GM23338 (cell line): ENCODE measurements at places on chromosomes 5 and 9.

DNA sequence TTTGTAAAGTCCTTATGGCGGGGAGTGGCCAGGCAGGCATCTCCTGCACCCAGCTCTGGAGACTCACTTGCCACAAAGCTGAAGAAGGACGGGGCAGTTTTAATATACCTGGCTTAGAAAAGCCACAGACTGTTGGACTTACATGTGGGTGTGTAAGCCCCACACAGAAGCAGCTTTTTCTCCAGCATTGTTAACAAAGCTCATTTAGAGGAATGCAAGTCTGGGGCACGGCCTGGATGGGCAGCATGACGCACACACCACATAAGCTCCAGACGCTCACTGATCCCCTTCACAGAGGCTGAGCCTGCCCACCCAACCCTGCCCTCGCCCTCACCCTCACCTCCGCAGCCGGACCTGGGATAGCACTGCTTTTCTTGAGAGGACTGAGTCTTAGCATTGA lies 58.0 kb upstream of the PDE8B start:
- no peak for DNase-seq

- peak; percentile 61 for DNase-seq
These were observed 24.1 kb upstream of the PTGS1 start for GRCh38 chr9:122346478-122347347.

DNA sequence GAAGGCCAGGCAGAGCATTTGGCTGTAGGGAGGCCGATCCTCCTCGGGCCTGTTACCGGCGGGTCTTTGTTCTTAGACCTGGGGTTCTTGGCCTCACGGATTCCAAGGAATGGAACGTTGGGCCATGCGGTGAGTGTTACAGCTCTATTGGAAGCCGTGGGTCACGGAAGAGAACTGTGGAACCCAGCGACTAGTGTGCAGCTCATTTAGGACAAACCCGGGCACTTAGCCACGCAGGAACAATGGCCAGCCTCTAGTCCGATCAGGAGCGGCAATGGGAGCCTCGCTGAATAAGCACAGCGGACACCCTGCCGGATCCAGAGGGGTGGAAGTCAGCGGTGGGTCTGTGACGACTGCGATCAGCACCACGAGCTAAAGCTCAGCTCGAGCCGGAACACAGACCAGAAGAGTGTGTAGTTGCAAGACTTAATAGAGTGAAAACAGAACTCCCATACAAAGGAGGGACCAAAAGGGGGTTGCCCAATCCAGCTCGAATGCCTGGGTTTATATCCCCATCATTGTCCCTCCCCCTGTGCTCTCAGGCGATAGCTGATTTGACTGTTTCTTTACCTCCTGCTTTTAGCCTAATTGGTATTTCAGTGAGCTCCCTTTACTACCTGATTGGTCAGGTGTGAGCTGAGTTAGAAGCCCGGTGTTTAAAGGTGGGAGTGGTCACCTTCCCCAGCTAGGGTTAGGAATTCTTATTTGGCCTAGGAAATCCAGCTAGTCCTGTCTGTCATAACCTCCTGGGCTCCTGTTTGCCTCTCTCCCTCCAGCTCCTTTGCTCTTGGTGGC lies 53.7 kb upstream of the RPL26L1 start:
- DNase-seq: peak; percentile 30

DNA sequence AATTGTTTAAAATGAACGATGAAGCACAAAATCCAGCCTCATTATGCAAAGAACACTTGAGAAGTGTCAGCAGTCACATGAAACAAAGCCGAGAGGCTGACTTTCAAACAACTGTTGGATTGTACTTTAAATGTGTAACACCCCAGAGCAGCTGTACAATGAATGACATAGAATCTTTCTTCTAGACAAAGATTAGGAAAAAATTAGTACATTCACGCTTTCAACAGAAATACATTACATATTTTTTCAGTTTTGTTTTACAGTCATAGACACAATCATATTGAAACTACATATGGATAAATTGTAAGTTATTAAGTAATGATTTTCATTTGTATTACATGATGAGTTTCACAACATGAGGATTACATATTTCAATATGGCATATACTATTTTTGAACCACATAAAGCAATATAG lies 10.6 kb upstream of the AGXT2 start:
- DNase-seq: no peak

DNA sequence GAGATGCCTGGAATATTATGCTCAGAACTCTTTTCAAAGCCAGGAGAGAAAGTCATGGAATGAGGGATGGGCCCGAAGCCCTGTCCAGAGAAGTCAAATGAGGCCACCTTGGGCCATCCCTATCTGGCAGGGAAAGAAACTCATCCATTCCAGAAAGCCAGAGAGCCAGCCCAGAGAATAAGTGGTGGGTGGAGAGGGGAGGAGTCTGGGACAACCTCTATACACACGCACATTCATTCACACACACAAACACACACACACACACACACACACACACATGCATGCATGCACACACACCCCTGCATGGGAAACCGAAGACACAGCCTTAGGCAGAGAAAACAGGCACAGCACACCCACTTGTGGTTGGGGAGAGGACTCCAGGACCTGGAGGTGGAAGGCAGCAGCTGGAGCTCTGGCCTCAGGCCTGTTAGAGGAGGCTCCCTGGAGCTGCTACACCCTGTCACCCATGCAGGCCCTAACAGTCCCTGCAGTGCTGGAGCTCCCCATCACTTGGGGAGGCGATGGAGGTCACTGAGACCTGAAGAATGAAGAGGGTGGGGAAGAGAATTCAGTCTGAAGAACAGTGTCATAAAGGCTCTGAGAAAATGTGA lies 38.0 kb downstream of the TGFBI start:
- peak; percentile 21 for DNase-seq

GRCh38 chr5:59698207-59699178 lies 195.0 kb downstream of the PDE4D start:
- no peak for DNase-seq

GRCh38 chr5:55004729-55005128 lies 19.3 kb upstream of the GZMK start:
- no peak for DNase-seq

DNA sequence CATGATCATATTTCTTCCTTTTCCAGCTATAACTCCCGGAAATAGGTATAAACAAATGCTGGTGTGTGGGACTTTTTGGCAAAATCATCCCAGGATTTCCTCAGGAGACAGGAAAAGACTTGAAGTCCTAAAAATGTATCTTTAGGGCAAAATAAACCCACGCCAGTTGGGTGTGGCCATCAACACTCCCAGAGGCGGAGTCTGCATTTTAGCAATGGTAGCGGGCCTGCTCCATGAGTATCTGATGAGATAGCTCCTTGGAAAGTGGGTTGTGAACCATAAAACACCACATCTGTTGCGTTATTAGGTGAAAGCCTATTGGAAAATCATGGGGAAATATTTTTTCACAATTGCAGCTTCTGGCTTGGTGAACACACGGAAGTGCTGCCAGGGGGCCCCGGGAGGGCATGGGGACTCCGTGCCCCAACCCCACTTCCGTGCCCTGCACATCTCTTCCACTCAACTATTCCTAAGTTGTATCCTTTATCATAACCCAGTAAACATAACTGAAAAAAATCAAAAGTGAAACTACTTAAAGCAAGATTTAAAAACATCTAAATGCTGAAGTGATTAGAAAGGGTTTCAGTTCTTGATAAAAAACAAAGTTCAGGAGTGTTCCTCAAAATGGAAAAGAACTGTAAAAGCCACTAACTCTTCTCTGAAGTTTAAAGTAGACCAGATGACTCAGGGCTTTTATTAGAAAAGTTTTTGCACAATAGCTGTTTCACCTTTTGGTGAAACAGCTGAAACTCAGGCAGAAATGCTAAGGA lies 111.2 kb downstream of the LRRC70 start:
- no peak for DNase-seq

DNA sequence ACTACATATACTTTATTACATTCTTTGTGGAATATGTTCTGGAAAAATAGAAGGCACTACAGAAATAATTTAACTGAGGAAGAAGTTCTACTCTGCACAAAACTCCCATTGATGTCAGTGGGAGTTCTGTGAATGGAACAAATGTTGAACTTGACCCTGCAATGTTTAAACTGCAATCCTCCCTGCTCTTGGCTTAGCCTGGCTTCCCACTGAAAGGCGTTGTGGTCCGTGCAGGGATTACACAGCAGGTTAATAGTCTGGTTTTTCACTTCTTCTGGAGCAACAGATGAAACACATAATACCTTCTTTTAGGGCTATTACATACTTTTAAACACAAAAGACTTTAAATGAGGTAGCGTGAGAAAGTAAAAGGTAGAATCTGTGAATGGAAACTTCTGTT lies 12.9 kb upstream of the ERBIN start:
- no peak for DNase-seq

DNA sequence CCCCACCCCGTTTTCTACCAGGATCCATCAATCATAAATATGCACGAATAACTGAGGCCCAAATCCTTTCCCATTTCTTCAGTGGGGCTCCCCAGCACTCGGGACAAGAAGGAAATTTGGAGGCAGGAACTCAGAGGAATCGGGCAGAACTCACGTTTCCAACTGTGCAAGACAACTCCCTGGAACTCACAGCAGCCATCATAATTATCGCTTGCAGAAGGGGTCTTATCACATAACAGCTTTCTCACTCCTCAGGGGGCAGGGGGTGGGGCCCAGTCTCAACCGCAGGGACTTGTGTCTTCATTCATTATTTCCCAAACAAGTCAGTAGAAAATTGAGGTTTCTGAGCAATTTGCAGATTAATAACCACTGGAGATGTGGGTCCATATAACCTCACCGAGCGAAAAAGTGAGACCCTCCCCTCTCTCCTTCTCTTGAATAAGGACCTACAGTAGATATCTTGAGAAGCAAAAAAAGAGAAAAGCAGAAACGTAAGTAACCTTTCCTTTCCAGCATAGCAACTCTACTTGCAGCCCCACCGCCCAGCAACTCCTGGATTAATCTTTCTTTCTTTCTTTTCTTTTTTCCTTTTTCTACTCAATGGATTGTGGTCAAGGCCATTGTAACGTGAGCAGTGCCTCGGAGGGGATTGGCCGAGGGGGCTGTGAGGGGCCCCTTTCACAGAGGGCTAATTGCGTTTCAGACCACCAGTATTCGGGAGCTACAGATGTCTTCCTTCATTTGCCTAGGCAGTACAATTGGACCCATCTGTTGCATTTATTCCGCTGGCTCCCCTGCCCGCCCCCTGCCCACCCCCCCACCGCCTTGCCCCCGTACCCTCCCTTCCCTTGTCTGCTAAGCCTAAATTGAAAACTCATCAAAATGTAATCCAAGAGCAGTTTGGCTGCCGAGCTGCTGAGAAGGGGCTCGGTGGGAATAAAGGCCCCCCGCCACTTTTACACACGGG lies 24.7 kb upstream of the TIFAB start:
- no peak for DNase-seq

DNA sequence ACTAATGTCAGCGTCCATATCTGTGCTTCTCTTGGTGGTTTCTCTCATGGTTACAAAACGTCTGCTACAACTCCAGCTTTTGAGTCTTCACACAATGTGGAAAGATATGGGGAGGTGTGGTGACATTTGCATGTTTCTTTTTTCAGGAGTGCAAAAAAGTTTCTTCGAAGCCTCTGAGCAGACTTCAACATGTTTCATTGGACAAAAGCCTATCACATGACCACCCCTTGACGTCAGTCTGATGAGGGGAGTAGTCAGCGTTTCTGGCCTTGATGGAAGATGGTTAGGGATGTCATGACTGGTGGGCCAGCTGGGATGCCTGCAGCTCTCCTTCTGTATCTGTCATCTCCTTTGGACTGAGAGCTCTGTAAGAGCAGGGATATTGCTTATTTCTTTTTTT lies 61.4 kb downstream of the PTPDC1 start:
- DNase-seq: no peak

DNA sequence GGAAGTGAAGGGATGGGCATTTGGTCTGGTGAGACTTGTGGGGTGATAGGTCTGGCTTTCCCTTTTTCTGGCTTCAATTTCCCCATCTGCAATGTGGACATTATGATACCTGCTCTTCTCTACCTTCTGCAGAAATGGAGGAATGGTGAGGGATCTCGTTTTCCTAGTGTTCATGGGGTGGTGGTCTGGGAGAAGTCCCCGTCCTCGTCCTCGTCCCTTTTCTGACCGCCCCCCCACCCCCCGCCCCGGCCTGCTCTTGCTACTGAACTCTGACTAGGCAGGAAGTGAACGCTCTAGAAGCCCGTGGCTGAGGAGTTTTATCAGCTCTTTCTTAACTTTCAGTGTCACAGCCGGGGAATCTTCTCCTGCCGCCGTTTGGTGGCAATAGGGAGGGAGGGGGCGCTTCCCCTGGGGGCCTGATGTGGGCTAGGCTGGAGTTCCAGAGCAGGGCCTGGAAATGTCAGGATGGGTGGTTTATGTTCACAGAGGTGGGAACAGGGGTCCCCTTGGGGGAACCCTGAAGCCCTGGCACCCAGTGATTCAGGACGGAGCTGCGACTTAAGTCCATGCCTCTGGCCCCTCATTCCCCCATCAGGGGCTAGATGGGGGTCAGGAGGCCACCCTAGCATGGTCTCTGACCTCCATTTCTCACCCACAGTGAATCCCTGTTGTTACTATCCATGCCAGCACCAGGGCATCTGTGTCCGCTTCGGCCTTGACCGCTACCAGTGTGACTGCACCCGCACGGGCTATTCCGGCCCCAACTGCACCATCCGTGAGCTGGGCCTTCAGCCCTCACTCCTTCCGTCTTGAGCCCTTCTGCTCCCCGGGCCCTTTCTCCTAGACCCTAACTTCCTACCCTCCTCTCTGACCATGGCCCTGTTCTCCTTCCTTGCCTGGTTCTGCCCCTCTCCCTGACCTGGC lies 6.7 kb downstream of the PTGS1 start:
- no peak for DNase-seq

GRCh38 chr5:35924950-35925722 lies 13.3 kb downstream of the CAPSL start:
- peak; percentile 87 for DNase-seq

DNA sequence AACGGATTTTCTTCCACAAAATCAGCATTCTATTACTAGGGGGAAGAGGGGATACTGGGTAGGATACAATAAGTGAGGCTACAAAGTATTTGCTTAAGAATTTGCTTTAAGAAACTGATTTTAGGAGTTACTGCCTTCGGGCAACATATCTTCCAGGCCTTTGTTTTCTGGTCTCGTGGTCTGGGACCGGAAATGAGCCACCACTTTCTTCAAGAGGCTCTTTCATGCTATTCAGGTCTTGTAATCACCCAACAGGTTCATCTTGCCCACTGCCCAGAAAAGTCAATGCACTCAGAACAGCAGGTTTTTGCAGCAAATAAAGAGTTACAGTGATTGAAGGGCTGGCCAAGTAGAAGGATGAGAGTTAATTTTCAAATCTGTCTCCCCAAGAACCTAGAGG lies 6.6 kb upstream of the AOPEP start:
- no peak for DNase-seq
